ENCODE measurements at places on chromosomes 11 and 22. TPM values are rescaled to one million over a fixed set of nuclear protein-coding genes. Genes with fewer than 3 reads are reported as not detected.

GRCh38 chr22:20124083-20124787, 7.2 kb upstream of the TRMT2A start:
- DNase-seq: no peak

DNA sequence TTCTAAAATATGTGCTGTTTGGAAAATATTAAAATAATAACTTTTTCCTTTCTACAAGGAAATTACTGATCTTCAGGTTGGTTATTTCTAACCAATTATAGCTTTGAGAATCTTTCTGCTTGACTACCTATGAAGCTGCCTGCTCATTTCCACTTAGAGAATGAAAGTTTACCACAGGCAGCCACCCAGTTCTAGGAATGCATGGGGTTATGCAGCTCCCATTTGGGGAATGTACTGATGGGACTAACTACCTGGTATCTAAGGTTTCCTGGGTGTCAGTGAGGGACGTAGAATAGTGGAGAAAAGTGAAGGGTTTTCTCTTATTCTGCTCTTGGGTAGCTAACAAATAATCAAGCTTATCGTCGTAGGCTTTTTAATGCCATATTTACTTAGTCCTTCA, 73.4 kb downstream of the DEUP1 start:
- no peak for DNase-seq

- no peak for DNase-seq
Measured at GRCh38 chr11:12408156-12408770, 30.9 kb downstream of the PARVA start.

- peak; percentile 94 for DNase-seq
Measured at GRCh38 chr11:78417888-78418583, 416 bp upstream of the GAB2 start.

DNA sequence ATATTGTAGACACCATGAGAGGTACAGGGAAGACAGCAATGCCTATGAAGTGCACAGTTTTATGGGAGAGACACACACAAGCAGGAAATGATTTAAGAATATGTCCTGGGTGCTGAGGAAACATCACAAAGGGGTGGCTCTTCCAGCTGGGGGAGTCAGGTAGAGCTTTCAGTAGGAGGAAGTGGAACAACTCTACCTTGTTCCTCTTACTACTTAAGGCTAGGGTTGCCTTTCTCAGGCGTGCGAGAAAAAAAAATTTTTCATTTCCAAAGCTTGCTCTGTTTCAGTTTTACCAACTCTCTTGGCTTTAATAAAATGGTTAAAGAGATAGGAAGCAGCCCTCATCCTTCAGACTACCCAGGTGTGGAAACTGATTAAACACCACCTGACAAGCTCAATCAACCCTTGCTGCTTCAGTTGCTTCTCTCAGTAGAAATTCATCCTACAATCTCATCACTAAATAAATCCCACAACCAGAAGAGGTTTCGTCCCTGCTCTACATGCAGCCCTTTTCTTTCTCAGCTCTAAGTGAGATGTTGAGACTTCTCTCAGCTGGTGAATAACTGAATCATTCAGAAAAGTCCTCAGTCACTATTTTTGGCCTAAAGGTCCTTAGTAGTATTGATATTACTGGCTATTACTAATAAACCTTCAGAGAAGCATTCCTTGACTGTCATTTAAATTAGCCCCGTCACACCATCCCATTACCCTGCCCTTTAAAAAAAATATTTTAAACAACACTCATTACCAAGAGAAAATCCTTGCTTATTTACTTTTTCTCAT, 5.9 kb downstream of the ABTB2 start:
- DNase-seq: no peak

- DNase-seq: no peak
Measured at GRCh38 chr22:34490886-34491285, 570.6 kb upstream of the LARGE1 start.

DNA sequence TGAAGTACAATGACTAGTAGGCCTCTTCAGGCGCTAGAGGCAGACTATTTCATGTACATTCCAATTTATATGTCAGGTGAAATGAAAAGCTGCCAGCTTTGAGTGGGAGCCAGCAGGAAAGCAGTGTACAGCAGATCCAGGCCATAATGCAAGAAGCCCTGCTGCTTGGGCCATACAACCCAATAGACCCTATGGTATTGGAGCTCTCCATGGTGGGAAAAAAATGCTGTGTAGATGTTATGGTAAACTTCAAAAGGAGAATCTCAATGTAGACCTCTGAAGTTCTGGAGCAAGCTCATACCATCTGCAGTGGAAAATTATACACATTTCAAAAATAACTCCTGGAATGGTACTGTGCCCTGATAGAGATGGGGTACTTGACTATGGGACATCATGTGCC, 71.5 kb upstream of the CD82 start:
- no peak for DNase-seq

DNA sequence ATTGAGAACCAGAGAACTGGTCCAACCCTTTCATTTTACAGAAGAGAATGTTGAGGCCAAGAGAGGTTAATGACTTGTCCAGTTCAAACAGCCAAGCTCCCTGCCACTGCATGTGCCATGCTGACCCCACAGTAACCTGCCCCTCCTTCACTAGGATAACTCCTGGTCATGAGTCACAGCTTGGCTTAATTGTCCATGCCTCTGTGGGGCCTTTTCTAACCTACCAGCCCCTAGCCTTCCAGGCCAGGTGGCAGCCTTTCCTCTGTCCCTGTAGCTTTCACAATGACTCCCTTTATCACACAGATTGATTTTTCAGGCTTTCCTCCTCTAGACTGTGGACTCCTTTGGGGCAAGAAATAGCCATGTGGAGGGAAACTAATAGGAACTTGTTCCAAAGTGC, 97.2 kb downstream of the PIWIL4 start:
- DNase-seq: no peak

DNA sequence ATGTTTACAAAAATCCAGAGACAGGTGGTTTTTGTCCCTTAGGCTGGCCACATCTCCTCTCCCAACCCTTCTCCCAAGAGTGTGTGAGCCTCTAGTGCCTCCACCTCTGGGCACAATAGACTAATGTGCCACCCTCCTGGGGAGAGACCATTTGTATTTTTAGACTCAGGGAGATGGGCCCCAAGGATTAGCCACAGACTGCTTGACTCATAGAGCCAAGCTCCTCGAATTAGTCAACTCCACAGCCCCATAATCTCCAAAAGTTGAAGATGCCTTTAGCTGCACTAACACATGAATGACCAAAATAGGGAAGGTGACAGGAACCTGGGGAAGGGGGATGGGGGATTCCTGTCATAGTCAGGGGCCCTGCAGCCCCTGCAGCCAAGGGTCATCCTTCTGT, 53.0 kb upstream of the LRRC32 start:
- DNase-seq: no peak

DNA sequence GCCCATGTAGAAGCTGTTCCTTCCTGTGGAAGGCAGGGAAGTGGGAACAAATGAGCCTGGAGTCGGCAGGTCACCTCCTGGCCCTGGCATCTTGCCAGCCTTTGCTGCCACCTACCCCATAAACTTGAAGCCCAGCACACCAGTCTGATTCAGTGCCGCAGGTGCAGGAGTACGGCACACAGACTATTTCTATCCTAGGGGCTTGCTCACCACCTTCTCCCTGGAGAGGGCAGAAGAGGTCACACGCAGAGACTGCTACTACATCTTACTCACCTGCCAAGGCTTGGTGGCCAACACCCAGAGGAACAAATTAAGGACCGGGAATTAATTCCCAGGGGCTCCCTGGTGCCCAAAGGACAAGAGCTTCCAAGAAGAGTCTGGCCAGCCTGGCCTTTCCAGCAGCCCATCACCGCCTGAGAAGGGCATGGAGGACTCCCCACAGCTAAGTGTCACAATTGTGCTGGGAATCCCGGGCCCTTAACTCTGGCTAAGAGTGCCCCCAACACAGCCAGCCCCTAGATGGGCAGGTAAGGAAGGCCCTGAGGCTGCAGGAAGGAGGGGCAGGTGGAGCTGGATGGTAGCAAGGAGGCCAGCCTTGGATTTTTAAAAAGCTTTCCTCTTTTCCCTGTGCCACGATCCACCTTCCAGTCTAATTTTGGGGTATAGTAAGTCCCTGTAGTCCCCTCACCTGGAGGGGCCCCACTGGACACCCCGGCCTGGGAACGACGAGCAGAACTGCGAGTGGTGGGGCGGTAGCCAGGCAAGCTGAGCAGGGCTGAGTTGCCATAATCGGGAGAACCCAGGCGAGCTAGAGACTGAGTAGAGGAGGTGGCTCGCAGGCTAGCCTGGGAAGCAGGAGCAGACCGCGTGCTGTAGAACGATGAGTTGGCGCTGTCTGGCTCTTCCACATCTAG, 6.9 kb downstream of the IL18BP start:
- DNase-seq: no peak

DNA sequence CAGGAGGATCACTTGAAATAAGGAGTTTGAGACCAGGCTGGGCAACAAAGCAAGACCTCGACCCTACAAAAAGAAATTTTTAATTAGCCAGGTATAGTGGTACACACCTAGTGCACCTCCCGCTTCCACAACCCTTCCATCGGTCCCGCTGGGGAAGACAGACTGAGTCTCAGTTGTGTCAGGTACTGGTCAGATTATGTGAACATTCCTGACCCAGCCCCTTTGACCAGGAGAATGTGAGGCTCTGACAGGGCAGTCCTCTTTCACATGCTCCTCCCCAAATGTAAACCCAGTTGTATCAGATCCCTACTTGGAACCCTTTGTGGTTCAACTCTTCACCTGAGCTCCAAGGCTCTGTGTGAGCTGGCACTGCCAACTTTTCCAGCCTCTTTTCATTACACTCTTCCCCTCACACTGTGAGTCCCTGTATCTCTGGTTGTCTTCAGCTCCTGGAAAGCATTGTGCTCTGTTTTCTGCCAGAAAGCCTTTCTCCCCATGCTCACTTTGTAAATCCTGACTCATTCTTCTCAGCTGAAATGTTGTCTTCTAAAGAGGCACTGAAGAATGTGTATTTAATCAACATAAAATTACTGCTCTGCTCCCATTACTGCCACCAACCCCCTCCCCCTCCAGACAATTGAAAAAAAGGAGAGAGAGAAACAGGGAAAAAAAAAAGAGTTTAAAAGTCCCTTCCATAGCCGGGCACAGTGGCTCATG, 2.1 kb upstream of the TTLL12 start:
- DNase-seq: no peak

DNA sequence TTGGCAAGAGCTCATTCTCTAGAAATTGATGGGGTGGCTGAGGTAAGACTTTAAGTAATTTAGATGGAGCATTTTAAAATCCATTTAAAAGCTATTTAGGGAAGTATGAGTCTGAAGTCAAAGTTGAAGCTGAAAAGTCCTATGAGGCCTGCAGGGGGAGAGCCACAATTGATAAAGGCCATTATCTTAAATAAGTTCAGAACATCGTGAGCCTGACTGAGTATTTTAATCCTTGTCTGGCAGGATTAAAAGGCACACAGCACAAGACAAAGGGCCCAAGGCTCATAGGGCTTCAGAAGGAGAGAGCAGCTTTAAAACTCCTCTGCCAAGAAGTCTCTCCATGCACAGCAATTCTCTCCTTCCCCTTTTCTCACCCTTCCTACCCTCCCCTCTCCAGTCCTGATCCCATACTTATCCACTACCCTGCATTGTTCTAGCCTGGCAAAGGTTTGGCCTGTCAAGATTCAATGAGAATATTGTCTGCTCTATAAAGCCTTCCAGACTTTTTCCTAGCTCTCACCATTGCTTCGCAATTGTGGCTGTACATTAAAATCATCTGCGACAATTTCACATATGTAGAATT, 1312.9 kb downstream of the FAM181B start:
- DNase-seq: peak; percentile 76

GRCh38 chr22:36901411-36902142, 11.9 kb upstream of the CSF2RB start:
- DNase-seq: no peak

DNA sequence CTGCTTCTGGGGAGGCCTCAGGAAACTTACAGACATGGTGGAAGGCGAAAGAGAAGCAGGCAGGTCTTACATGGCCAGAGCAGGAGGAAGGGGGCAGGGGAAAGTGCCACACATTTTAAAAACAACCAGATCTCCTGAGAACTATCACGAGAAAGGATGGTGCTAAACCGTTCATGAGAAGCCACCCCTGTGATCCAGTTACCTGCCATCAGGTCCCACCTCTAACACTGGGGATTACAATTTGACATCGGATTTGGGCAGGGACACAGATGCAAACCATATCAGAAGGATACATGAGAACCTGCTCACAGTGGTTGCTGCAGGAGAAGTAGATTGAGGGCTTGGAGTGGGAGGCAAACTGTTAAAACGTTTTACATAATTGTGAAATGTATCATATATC, 152.2 kb downstream of the ADAMTS15 start:
- DNase-seq: no peak

- no peak for DNase-seq
Measured at GRCh38 chr22:40374567-40374966, 4.2 kb downstream of the SGSM3 start.

KCNJ1 gene
- 0.41 TPM for total RNA-seq

CRYBB1 gene
- 0.53 TPM for total RNA-seq

PHRF1 gene
- 9.8 TPM for total RNA-seq

DGKZ gene
- 12.5 TPM for total RNA-seq

USH1C gene
- 0.24 TPM for total RNA-seq

FOLR1 gene
- 9.6 TPM for total RNA-seq

ISX gene
- total RNA-seq: not detected

SHANK2 gene
- 8.1 TPM for total RNA-seq

KDELR3 gene
- 4.6 TPM for total RNA-seq

Measured in neural progenitor cell (in vitro differentiated cells).